ENCODE measurements at places on chromosomes 5 and 9.
A peak's percentile ranks its signal among the peaks of the same experiment; 100 is the strongest.

- no peak for DNase-seq
Measured at GRCh38 chr5:172380301-172380986, 73.9 kb downstream of the SH3PXD2B start.

- DNase-seq = no peak
Measured at GRCh38 chr5:127440831-127441230, 76.6 kb upstream of the PRRC1 start.

GRCh38 chr5:138711811-138712210, 41.4 kb upstream of the CTNNA1 start:
- DNase-seq = no peak

DNA sequence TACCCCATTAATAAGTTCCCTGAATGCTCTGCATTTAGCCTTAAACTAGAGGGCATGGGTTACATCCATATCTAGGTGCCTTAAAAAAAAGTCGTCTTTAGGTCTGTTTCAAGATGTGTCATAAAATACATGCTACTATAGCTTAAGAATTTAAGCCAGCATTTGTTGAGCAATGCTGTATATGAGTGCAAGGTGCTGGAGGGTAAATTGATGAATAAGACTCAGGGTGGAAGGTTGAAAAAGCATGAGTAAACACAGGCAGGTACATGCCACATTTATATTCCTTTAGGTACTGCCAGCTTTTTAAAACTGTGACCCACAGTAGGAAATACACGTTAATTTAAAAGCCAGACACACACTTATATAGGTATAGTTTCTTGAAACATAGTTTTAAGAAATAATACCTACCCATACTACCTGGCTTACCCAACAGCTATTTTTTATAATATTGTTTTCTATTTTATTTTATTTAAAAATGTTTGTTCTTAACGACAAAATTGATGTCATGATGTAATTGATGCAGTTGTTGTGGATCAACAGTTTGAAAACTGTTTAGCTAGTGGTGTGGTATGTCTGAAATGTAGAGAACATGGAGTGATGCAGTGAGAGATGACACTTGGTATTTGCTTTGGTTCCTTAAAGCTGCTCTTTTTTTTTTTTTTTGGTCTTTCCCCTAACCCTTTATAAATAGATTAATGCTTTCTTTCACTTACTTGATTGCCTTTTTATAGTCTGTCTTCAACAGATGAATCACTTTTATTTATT, 3.9 kb downstream of the HMGCR start:
- no peak for DNase-seq

GRCh38 chr9:86099701-86100364, 475 bp upstream of the GOLM1 start:
- DNase-seq = peak; percentile 22
